ENCODE measurements at places on chromosomes 4 and X.

GRCh38 chr4:78811034-78811433, 34.9 kb downstream of the BMP2K start:
- no peak for DNase-seq

DNA sequence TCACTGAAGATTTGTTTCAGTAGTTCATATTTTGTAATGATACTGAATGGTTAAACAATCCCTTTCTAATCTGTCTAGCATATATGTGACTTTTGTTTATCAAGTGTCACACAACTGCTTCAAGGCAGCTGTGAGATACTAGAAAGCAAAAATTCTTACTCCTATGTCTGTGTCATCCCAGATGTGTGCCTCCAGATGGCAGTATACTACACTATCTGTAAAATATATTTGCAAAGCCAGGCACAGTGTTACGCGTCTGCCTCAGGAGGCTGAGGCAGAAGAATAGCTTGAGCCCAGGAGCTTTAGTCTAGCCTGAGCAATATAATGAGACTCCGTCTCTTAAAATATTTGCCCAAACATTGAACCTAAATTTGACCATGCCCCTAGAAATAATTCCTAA, 4.0 kb downstream of the NUDT10 start:
- DNase-seq = peak; percentile 76

GRCh38 chr4:9901257-9901656, 119.8 kb downstream of the DRD5 start:
- no peak for DNase-seq

- DNase-seq = peak; percentile 81
Observed at GRCh38 chrX:9873952-9874351, 87.7 kb downstream of the SHROOM2 start.

- DNase-seq = no peak
Observed at GRCh38 chrX:72030431-72030830, 101.3 kb downstream of the RTL5 start.

- DNase-seq = no peak
Observed at GRCh38 chrX:68365341-68365740, 68.0 kb downstream of the OPHN1 start.

- no peak for DNase-seq
Observed at GRCh38 chrX:47047989-47048388, 30.3 kb upstream of the RGN start.

DNA sequence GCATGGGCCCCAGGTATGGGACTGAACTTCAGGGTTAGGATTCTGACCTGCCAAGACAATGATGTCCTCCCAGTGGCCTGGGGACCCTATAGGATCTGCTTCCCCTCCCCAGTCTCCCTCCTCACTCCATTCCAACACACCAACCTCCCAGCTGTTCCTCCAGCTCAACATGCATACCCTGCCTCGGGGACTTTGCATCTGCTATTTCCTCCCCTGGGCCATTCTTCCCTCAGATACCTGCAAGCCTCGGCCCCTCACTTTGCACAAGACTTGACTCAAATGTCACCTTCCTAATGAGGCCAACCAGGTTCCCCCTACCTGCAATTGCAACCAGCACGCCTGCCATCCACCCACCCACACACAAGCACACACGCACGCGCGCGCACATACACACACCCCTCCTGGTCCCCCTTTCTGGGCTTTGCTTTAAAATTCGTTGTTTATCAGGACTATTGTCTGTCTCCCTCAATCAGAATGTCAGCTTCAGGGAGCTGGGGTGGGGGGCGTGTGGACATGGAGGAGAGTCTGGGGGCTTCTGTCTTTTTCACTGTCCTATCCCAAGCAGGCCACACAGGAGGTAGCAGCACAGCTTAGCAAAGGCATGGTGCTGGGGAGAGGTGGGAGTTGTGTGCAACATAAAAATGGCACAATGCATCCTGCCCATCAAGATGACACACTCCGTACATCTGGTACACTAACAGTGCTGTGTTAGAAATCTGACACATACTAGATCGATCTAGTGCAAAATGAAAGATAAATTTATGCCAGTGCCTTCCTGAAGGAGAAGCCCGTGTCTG, 20.6 kb upstream of the PPP2R2C start:
- no peak for DNase-seq

- no peak for DNase-seq
Observed at GRCh38 chr4:156413239-156414135, 459.8 kb upstream of the CTSO start.

- DNase-seq = no peak
Observed at GRCh38 chrX:103356858-103357257, 552 bp downstream of the TCEAL9 start.

GRCh38 chr4:186225848-186226247, 1.5 kb upstream of the KLKB1 start:
- no peak for DNase-seq

DNA sequence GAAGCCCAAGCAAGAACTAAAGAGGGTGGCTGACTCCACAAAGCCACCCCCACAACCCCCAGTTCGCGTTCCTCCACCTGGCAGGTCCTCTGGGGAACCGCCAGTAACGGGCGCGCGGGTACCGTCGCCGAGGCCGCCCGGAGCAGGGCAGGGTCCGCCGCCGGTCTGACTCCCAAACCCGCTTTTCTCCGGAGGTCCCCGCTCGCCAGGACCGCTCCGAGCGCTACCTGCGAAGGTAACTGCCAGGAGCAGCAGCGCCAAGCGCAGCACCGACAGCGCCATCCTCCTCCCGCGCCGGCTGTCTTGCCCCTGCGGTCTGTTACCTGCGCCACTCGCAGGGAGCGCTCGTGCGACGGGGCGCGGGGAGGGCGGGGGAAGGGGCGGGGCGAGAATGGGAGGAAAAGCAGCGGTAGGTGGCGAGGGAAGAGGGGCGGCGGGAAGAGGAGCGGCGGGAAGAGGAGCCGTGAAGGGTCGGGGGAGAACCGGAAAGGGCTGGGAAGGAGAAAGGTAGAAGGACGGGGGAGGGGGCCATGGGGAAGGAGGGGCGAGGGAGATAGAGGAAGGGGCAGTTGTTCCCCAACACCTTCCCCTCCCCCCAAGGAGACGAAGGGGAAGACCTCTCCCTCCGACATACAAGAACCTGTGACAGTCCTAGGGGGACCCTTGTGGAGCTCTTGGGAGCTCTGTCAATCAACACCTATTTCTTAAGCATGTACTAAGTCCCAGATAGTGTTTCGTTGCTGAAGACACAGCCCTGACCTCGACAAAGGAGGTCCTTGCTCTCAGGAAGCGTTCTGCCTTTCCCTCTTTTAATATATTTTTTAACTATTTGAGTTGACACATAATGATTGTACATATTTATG, at the start of gene SPINK2:
TSS of gene SPINK2 (minus strand) at position 321 of the 863 bp plus-strand sequence. CDS start at position 282, 39 bp downstream.
- DNase-seq = peak; percentile 29

- no peak for DNase-seq
Observed at GRCh38 chr4:74374561-74375327, 9.8 kb downstream of the EREG start.

DNA sequence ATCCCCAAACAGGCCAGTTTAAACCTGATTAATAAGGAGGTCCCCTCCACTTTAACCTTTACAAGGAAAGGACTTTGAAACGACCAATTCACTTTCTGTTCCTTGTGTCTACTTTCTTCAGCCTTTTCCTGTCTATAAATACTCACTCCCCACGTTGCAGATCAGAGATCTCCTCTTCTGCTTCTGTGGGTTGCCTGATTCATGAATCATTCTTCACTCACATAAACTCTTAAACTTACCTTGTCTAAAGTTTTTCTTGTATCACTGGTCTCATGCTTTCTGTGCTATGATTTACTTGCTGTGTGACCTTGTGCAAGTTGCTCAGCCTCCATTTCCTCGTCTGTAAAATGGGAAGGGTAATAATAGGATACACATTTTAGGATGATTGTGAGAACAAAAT, 236.1 kb downstream of the QDPR start:
- no peak for DNase-seq

GRCh38 chr4:54064317-54065111, at the start of gene CHIC2:
Gene CHIC2 (minus strand): TSS chr4:54064605. CDS start chr4:54064300, 305 bp downstream.
- DNase-seq = peak; percentile 69

DNA sequence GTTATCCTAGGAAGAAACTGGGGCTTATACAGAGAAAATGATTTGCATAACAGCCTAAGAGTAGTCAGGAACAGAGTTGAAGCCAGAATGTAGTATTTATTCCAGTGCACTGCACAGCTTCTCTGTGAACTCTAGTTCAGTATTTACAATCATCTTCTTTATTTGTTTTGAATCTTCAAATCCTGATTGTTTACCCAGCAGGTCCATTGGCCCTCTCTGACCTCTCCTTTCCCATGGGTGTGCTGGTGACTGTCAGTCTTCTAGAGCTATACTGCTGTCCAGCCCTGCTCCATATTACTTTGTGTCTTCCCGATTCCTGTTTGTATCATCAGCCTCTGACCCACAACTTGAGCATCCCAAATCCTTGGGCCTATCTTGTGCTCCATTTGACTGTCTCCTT, 301.9 kb upstream of the HS3ST1 start:
- DNase-seq = no peak

DNA sequence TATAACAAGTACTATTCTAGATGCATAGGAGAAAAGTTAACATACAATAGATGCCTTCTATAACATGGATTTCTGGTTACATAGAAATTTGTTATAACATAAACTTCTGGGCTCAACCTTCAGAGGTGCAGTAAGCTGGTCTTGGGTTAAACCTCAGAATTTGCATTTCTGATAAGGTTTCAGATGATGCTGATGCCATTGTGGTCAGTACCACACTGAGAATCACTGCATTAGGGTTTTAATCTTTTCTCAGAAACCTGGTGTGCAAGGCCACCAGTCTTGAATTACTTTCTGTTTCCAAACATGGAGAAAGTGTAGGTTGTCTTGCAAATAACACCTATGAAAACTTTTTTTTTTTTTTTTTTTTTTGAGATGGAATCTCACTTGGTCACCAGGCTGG, 146.2 kb downstream of the SPOCK3 start:
- DNase-seq = no peak

DNA sequence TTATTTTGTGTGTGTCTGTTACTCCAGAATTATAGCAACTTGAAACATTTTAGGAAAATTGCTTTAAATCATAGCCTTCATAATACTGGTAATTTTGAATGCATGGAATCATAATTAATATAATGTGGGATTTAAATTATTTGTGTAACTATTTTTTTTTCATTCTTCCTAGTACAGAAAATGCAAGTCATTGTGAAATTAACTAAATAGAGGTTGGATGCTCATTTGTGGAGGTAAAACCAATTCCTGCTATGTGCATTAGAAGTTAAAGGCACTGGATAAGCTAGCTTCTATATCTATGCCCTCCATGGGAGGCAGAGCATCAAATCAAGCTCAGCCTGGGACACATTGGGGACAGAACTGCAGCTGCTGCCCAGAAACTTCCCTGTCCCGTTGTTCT, 1048.5 kb upstream of the PABPC4L start:
- no peak for DNase-seq

DNA sequence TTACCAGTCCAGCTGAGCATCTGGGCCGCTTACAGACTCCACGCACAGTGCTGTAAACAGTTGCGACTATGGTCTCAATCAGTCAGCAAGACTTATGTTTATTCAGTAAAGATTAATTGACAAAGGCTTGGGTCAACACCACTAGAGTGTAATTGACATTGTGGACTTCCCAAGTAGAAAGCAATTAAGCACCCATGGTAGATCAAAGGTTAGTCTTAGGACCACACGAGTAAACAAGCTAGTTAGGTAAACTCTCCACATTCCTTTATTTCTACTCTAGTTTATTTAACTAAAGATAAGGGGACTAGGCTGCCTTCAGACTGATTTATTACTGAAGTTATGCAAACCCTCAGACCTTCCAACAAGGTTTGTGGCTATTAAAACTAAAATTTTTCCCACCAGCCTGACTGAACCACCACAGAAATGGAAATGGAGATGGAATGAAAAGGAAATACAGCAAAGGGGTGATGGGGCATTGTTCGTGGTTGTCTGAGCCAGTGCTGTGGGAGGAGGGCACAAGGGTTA, 44.2 kb downstream of the MTHFD2L start:
- no peak for DNase-seq

- DNase-seq = no peak
Observed at GRCh38 chrX:39017716-39018115, 216.5 kb downstream of the MID1IP1 start.

DNA sequence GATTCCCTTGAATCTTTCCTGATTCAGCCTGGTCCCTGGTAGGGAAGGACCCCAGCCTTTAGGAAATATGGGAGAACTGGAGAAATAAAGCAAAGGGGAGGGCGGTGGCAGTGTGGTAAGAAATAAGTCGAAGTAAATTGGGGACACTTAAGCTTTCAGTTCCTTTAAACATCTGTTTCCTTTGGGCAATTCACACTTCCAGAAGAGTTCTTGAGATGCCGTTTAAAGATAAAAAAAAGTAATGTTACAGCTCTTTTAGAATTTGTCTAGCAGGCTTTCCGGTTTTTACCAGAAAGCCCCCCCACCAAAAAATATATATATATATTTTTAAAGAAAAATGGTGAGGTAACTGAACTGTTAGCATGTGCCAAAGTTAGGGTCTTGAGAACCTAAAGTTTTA, 46.6 kb downstream of the TSPAN7 start:
- DNase-seq = no peak

- DNase-seq = no peak
Observed at GRCh38 chr4:183355405-183355804, 33.2 kb upstream of the CLDN24 start.

- no peak for DNase-seq
Observed at GRCh38 chrX:3184176-3184930, 143.1 kb downstream of the ARSF start.

DNA sequence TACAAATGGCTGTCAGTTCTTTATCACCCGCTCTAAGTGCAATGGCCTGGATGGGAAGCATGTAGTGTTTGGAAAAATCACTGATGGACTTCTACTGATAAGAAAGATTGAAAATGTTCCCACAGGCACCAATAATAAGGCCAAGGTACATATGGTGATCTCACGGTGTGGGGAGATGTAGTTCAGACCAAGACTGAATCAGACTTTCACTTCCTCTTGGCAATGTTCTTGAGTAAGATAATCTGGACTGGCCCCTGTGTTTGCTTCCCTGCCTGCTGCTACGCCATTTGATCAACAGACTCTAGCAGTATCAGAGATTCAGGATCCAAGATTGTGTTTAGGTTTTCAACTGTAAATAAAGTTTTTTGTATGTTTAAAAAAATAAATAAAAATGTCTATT, 682.2 kb upstream of the AMOT start:
- DNase-seq = no peak

DNA sequence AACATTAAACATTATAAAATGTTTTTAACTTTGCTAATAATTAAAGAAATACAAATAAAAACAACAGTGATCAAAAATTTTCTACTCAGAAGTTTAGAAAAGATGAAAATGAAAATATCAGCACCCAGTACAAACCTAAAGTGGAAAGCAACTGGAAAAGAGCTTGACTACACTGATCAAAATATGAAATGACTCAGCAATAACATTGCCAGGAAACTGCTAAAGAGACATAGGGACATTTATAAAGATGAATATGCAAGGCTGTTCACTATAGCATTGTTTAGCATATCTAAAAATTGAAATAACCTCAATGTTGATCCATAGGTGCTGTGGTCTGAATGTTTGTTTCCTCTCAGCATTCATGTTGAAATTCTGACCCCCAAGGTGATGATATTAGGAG, 88.5 kb upstream of the NOCT start:
- no peak for DNase-seq

GRCh38 chrX:38332505-38332904, 5.2 kb upstream of the RPGR start:
- no peak for DNase-seq

- no peak for DNase-seq
Observed at GRCh38 chr4:119940557-119940956, 126.1 kb downstream of the MAD2L1 start.

GRCh38 chr4:100284129-100284880, 94.0 kb upstream of the DDIT4L start:
- no peak for DNase-seq
